Posterior cingulate gyrus (tissue), 11 donors: ENCODE measurements at places on chromosomes 4 and X.
A peak's percentile ranks its signal among the peaks of the same experiment; 100 is the strongest.

DNA sequence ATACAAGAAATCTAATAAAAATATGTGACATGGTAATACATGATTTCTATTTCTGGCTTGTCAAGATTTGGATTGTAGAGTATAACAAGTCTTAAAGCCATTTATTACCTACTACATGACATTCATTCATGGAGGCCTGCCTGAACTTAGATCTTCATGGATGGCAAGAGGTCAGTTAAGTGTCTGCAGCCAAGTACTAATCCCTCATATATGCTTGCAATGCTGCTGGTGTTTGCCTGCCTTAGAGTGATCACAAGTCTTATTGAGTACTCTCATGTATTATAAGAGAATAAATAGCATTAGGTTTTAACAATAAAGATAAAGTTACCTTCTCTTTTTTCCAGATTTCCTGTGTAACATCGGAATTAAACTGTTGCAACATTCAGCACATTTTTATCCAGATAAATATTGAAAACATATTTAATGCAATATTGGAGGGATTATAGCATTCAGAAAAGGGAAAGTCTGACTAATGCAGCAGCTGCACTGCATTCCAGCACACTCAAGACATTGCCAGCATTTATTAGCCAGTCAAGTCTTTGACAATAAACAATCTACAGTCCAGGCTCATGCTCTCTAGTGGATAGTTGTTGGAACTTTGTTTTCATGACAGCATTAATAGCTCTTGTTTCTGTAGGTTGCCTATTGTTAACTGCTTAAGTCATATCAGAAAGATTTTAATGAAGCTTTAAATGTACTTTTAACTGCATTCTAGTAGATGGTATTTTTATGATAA is 737.1 kb downstream of the FAT4 start:
- DNase-seq, result no peak

GRCh38 chrX:153061732-153062131 is 5.5 kb downstream of the PNMA3 start:
- DNase-seq, result no peak

DNA sequence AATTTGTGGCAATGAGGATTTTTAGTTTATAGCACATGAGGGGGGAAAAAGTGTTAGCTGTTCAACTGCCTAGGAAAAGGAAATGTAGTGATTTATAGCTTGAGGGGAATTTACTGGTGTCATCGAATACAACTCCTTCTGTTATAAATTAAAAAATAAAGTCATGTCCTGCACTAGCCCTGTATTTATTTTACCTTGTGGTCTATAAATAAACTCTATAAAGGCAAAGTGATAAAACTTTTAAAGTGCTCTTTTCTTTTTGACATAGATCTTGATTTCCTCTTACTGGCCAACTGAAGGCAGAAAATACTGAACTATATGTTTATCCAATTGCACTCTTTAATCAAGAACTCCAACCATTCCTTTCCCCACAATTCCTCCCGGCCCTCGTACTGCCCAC is 672.1 kb upstream of the SLIT2 start:
- DNase-seq, result no peak

DNA sequence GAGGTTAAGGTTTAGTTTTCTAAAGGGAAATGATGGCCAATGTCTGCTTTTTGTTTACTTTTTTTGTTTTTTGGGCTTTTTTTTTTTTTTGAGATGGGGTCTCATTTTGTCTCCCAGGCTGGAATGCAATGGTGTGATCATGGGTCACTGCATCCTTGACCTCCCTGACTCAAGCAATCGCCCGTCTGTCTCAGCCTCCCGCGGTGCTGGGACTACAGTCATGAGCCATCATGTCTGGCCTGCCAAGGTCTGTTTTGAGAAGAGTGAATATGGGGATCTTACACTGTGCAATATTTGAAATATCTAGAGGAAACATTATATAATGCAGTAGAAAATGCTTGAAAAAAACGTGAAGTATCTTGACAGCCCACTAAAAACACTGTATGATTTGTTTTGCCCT is 162.5 kb downstream of the GASK1B start:
- no peak for DNase-seq

DNA sequence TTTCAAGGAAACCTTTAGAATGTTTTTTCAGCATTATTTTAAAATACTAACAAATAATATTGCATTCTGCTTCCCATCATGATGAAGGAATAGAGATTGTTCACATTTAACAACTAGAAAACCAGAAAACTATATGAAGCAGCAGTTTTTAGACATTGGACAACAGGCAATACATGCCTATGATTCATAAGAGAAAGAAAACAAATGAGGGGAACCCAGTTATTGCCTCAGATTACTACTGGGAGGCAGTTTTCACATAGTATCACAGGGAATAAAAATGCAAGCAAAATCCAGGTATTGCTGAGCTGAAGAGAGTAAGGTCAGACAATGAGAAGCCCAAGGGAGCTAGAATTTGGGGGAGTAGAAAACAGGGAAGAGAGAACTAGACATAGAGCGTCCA is 373.6 kb downstream of the MAPK10 start:
- DNase-seq, result no peak

DNA sequence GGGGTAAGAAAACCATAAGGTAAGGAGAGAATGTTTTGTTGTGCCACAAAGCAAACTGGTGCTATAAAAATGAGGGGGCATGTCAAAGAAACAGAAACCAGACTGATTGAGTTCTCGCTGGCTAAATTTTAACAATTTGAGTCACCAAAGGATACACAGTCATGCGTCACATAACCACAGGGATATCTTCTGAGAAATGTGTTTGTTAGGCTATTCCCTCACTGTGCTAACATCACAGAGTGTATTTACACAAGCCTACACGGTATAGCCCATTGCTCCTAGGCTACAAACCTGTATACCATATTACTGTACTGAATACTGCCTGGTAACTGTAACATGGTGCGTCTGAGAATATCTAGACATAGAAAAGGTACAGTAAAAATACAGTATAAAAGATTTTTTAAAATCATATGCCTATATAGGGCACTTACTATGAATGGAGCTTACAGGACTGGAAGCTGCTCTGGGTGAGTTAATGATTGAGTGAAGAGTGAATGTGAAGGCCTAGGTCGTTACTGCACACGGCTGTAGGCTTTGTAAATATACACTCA is 50.1 kb downstream of the FBXW7 start:
- no peak for DNase-seq

- DNase-seq, result no peak
These were observed 4.4 kb upstream of the FAT1 start for GRCh38 chr4:186727977-186728519.

GRCh38 chrX:129965166-129965565 is 17.3 kb upstream of the BCORL1 start:
- DNase-seq, result peak; percentile 8

DNA sequence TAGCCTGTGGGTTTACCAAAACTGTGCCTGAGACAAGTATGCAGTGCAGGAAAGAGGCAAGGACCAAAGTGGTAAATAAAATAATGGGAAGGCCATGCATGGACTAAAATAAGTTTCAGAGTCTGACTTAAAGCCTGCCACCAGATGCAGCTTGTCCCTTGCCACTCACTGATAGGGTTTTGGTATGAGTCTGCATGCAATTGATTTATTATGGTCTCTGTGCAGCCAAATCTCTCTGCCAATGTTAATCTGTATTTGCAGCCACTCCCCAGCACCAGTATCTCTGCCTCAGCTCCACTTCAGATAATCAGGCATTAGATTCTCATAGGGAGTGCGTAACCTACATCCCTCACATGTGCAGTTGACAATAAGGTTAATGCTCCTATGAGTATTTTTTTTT is 5.5 kb upstream of the FGF2 start:
- no peak for DNase-seq

- no peak for DNase-seq
These were observed 20.8 kb upstream of the TMEM184C start for GRCh38 chr4:147596377-147596776.

- no peak for DNase-seq
These were observed 26.2 kb downstream of the IRF2 start for GRCh38 chr4:184448141-184448540.

- DNase-seq, result no peak
These were observed 361.2 kb downstream of the PCDH7 start for GRCh38 chr4:31081366-31081765.

DNA sequence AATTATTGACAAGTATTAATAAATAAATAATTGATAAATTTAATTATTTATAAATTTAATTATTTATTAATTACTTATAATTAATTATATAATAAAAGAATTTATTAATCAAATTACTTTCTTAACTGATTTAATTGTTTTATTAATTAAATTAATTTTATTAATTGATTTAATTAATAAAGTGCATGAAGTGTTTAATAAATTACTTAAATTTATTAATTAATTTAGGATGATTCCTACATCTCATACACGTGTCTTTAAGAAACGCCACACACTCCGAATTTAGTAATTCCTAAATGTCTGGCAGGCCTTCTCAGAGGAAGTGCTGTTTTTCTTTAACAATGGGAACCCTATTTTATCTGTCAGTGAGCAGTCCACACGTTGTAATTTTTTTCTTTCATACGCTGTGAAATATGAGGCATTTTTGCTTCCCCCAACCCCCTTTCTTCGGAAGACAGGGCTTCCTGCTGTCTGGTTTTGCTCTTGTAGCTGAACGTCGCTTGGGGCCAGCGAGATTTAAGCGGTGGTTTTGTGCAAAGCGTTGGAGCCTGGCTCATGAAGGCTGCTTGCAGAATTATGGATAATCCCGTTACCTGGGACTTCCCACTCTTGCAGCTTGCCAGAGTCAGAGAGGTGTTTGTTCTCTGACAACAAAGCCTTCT is 46.8 kb downstream of the CRLF2 start:
- no peak for DNase-seq

DNA sequence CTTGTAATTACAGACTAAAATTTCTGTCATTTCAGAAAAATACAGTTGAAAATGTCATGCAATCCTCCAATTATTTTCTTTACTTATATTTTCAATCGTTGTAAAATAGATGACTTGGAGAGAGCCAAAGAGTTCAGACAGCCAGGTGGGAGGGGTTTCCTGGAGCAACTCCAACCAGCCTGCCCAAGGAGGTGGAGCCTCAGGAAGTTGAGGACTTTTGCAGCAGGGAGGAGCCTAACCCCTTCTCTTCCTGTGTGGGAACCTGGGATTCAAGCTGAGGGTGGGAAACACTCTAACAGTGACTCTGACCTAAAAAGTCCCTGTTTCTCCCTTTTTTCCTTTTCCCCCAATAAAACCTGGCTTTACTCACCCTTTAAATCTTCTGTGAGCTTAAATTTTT is 72.2 kb upstream of the GABRG1 start:
- no peak for DNase-seq

DNA sequence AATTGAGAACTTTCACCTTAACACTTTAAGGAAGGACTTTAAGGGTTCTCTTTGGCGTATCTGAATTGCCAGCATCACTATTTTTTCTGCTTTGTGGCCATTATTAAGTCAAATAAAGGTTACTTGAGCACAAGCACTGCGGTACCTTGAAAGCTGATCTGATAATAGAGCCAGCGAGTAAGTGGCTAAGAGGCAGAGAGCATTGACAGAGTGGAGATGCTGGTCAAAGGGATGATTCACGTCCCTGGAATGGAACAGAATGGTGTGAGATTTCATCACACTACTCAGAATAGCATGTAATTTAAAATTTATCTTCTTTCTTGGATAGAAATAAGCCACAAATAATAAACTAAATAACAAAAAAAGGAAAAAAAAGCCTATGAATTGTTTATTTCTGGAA is 57.1 kb upstream of the NPFFR2 start:
- no peak for DNase-seq

- no peak for DNase-seq
These were observed 71.7 kb downstream of the SRPX start for GRCh38 chrX:38149016-38149415.

- DNase-seq, result no peak
These were observed 48.0 kb upstream of the APELA start for GRCh38 chr4:164828955-164829354.

DNA sequence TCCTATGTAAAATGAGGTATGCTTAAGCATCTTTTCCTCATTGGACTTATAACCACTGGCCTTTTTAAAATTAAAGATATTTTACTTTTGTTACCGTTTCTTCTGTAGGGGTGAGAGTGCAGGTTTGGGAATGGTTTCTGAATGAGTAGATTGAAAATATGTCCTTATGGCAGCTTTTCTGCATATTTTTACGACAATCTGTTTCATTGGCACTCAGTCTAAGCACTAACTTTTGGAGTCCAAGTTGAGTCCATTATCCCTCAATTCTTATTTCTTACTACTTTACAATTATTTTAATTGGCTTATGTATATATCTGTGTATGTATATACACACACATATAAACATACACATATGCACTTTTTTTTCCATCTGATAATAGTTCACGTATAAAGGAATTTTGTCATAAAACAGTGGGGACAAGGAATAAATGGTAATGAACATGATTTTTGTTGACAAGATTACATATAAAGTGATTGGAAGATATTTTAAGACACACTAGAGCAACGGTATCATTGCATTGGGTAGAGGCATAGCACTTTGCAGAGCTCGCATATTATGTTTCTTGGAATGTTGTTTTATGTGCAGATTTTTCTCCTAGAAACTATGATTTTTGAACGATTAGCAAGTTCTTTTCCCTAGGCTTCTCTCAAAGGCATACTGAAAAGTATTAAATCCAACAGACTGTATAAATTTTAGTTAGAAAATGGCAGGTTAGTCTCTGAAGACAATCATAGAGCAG is 133.0 kb downstream of the FAT4 start:
- no peak for DNase-seq

DNA sequence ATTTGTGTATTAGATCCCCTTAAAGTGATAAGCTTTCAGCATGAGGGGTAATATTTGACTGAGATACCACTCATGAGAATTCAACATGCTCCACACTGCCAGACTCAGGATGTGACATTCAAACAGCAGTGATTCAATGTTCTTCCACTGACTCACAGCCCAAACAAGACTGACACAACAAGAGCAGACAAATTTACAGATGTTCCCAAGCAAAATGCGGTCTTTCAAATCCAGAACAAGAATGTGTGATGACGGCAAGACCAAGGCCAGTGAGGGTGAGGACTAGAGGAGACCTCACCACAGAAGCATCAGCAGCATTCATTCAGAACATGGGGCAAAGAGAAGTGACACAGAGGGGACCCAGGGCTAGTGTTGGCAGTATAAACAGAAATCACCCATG is 99.3 kb upstream of the GRIA3 start:
- no peak for DNase-seq

GRCh38 chr4:3416270-3416669 is 25.5 kb upstream of the HGFAC start:
- peak; percentile 5 for DNase-seq

DNA sequence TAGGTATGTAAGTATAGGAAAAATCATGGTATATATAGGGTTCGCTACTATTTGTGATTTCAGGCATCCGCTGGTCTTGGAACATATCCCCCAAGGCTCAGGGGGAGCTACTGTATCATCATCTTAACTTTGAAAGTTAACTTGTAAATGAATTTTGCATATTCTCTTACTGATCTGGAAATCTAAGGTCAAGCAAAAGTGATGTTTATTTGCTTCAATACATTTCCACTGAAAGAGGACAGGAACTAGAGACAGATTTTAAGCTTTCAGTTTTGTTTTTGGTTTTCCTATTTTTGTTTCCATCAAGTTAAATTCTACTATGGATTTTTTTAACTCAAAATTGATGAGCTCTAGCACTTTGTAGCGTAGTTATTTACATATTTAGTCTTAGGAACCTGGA is 56.2 kb downstream of the NAF1 start:
- no peak for DNase-seq
